ENCODE measurements at places on chromosomes 5 and 9.

DNA sequence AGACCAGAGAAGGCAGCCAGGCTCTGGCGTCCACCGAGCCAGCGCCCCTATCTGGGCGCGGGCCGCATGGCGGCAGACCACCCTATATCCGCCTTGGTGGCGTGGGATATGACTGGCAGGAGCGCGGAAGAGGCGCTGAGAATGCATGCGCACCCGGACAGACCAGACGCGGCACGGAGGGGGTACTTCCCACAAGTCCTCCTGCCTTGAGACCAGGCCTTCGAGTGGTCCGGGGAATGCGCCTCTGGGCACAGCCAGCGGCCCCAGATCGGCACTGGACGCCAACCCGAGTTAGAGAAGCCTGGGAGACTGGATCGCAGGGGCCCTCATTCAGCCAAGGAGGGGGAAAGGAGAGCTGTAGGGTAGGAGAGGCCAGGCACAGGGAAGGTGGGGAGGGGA, 2.5 kb upstream of the LMX1B start:
- no peak for DNase-seq

DNA sequence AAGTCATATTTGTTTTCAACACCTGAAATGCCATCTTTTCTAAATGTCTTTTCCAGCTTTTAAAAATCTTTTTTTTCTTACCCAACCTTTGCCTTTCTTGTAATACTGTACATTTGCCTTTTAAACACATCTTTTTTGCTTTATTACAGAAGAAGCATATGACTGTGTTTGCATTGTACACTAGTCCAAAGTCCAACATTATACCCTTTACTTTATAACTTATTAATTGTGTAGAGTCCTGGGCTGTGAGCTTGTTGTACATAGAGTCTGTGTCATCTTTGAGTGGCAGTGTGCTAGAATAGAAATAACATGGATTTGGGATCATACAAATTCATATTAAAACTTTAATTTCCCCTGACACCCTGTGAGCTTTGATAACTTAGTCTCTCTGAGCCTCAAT, 23.7 kb downstream of the CWC27 start:
- no peak for DNase-seq

GRCh38 chr9:130451004-130451390, 6.2 kb downstream of the ASS1 start:
- DNase-seq: no peak

GRCh38 chr5:78501411-78502352, 141.3 kb downstream of the SCAMP1 start:
- DNase-seq: no peak

GRCh38 chr5:146653560-146653959, 137.6 kb upstream of the GPR151 start:
- DNase-seq: no peak

DNA sequence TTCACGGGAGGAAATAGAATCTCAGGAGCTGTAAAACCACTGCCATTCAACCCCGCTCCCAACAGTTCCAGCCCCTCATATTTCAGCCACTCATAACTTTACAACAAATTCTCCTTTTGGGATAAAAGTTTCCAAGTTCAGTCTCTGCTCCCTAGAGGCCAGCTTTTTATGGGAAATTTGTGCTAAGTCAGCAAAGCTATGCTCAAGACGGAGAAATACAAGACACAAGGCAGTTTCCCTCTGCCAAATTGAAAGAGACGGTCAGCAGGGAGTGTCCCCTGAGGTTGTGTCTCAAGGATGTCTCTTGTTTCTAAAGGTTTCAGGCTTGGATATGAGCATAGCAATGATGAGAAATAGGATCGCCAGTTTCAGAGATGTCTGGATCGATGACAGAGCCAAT, 608.6 kb downstream of the CCDC171 start:
- DNase-seq: no peak

- DNase-seq: no peak
Measured at GRCh38 chr9:86795823-86796553, 151.3 kb downstream of the GAS1 start.

- no peak for DNase-seq
Measured at GRCh38 chr5:67617051-67617450, 420.5 kb upstream of the CD180 start.

GRCh38 chr5:90119531-90119971, 290.0 kb downstream of the CETN3 start:
- DNase-seq: no peak

DNA sequence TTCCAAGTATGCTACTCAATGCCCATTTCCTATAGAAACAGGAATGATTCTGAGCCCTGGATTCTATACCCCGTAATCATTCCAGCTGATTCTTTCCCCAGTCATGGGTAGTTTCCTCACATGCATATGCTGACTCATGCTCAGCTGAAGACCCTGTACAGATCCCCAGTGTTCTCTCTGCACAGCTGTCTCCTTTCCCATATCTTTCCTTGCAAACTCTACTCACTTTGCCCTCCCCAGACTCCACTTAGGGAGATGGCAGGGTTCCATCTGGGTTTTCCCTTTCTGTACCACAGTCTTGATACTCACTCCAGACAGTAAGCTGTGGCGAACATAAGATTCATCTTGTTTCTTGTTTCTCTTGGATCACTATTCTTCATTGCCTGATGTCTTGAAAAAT, 357.6 kb downstream of the RAB3C start:
- DNase-seq: no peak

DNA sequence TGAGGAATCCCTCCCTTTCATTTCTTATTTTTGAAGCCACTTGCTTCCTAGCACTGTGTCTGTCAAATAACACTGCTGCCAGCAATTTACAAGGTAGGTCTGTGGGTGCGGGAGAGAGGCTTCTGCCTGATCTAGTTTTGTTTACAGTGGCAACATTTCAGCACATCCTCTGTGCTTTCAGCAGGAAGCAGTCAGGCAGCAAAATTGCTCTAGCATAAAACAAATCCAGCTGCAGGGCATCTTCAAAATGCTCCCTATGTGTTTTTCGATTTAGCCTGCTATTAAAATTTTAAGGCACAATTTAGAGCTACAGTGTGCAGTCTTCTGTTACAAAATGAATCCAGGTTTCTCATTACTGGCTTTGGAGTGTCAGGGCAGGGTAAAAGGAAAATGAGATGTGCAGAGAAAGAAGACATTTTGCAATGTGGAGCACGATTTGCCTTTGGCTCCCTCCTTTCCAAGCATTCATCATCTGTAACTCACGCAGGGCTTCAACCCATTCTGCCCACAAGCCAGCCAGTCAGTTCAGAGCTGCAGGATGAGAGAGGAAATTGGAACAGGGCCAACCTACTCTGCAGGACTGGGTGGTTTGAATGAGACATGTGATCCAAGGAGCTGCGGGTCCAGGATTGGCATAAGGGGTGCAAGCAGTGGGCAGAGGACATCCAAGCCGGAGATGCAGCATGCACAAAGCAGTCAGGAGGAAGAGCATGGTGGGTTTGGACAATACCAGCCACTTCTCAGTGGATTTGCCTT, 143.4 kb upstream of the APC start:
- DNase-seq: peak; percentile 4

- no peak for DNase-seq
Measured at GRCh38 chr5:164753434-164753833, 1248.0 kb downstream of the MAT2B start.

GRCh38 chr9:10612641-10613398, at the start of gene PTPRD:
TSS of gene PTPRD (minus strand) at chr9:10613002.
- DNase-seq: no peak

DNA sequence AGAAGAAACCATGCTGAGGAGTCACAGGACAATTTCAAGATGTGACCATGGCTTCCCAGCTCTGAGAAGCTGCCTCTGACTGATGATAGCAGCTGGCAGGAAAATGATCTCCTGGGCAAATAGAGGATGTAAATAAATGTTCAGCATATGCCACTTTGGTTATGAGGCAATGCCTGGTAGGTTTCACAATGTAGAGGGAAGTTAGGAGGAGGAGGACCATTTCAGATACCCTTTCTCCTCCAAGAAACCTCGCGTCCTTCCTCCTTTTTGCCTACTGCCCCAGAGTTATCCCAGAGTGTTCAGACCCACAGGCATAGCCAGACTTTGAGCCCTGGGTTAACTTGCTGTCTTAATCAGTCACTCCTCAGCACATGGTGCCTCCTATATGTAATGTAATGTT, 541.6 kb upstream of the DAP start:
- no peak for DNase-seq

DNA sequence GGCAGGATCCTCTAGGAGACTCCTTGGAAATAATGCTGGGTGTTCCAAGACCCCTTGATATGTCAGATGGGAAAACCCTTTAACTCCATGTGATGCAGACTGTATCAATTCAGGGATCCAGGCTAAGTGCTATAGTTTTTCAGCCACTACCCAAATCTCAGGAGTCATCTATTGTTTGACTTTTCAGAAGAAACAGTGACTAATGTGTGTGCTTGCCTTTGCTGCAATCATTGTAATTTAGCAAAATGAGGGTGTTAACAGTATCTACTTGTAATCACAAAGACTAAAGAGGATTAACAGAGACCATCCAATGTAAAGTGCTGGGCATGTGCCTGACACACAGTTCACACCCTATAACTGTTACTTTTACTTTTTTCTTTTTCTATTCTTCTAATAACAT, 309.6 kb upstream of the RFX3 start:
- no peak for DNase-seq

DNA sequence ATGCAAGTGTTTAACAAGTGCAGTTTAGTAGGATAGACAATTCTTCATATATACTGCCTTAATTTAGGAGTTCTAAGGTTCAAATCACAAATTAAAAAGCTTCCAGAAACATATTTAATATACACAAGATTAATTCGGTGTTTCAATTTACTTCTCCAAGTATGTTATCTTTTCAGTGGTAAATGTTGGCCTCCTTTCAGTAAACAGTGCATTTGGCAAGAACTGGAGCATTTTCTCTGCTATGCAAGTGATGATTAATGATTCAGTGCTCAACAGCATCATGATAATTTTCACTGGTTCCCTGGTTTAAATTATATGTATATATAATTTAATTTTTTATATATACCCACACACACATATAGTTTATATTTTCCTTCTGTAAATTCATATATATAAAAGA, 541.7 kb downstream of the EFNA5 start:
- DNase-seq: no peak

DNA sequence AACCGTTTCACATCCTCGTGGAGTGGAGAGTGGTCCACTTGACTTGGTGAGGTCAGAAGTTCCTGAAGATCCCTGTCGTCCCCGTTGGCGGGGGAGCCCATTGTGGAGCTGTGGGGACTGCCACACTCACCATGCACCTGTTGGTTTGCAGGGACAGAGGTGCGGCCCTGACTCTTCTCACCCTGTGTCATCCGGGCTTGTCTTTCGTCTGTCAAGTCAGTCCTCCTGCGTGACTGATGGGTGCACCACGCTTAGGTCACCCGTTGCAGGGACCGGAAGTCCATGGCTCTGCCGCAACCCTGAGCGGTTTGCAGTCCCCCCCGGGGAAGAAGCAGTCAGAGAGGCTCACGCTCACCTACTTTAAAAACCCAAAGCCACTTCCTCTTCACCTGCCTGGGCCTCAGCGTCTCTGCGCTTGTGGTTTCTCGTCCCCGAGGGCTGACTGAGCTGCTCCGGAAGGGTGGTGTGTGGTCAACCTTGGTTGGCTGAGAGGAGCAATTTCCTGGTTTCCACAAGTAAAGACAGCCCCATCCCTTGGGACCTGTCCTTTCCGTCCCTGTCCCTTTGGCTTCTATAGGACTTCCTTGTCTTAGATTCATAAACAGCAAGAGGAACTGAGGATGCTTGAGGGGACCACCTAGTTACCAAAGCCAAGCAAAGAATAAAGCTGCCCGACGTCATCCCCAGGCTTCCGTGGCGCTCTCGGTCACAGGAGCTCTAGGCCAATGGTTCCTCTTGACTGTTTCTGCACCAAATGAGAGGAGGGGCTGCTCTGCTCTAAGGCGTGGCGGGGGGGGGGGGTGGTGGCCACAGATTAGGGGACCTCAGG, 53.2 kb downstream of the USP20 start:
- no peak for DNase-seq

DNA sequence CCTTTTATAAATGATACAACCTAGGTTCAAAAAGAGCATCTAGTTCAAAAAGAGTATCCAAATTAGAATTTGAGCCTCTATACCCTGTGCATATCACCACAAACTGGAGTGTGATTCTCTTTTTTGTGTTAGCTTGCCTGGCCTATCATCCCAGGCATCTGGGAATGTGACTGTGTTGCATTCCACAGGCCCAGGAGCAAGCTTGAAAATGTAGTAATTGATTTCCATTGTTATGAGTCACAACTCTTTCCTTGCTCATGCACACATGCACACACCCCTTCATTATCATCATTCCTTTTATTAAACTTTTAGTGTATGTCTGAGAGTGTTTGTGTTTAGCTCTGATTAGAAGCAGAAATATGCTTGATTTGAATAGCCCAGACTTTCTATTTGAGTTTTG, 75.2 kb downstream of the FCHO2 start:
- DNase-seq: no peak

DNA sequence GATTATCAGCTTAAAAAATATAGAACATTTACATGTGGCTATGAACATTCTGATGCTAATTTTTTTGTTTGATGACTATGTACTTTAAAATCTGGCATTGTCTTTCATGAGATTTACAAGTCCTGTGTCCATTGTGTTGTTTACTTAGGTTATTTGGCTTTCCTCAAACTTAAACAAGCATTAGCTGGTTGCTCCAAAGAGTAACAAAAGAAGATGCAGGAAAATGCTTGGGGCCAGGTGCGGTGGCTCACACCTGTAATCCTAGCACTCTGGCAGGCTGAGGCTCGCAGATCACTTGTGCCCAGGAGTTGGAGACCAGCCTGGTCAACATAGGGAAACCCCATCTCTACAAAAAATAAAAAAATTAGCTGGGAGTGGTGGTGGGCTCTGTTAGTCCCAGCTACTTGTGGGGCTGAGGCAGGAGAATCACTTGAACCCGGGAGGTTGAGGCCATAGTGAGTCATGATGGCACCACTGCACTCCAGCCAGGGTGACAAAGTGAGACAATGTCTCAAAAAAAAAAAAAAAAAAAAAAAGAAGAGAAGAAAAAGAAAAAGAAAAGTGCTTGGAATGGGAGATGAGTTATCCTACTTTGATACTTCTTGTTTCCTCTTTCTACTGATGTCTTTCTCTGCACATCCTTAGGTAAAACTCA, 39.7 kb downstream of the PAM start:
- peak; percentile 45 for DNase-seq

DNA sequence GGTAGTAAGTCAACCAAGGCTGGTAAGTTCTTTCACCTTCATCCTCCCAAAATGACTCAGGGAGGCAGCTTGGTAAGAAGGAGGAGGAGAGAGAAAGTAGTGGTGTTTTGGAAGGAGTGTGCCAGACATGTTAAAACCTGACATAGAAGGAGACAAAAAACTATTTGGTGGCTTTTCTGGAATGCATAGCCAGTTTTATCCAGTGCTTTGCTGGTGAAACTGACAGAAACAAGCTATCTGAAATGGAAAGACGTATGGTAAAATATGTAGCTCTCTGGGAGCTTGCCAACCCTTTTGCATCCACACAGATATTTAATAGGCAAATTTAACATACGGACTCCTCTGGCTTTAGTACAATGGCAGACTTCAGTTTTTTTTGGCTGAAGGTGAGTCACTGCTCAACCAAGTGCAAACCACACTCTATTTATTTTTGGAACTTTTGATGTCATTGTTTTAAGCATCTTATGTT, 45.4 kb downstream of the RAB14 start:
- DNase-seq: no peak

- no peak for DNase-seq
Measured at GRCh38 chr5:67996596-67996995, 219.0 kb upstream of the PIK3R1 start.

GRCh38 chr5:139389701-139390638, at the start of gene MZB1:
TSS of gene MZB1 (minus strand) at chr5:139389913. CDS start at chr5:139389856, 57 bp downstream.
- no peak for DNase-seq

Data from NCI-H2081 treated with DMSO at 0.1 percent for 48 hours (cell line).